ENCODE measurements at places on chromosomes 12 and 14.

- DNase-seq = no peak
Measured at GRCh38 chr12:24695657-24696329, 253.1 kb downstream of the BCAT1 start.

GRCh38 chr12:43011383-43011926 lies 421.9 kb upstream of the PRICKLE1 start:
- no peak for DNase-seq

GRCh38 chr12:6364044-6364374 lies 11.4 kb downstream of the SCNN1A start:
- no peak for DNase-seq

DNA sequence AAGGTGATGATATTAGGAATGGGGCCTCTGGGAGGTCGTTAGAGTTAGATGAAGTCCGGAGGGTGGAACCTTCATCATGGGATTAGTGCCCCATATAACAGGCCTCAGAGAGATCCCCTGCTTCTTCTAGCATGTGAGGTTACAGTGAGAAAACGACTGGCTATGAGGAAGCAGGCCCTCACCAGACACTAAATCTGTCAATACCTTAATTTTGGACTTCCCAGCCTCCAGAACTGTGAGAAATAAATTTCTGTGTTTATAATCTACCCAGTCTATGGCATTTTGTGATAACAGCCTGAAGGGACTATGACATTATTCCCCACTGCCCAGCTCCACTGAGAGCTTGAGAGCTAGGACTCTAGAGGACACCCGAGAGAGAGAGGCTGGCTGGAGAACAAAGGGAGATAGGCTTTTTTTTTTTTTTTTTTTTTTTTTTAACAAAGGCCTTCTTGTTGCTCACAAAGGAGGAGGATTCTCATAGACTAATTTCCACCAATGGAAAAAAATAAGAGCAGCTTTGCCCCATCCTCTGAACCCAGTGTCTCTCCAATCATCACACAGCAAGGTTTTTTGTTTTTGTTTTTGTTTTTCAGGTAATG lies 87.8 kb upstream of the EEA1 start:
- no peak for DNase-seq

GRCh38 chr12:115306380-115306779 lies 622.4 kb upstream of the TBX3 start:
- DNase-seq = no peak

- DNase-seq = no peak
Measured at GRCh38 chr12:88698471-88698870, 118.2 kb upstream of the KITLG start.

DNA sequence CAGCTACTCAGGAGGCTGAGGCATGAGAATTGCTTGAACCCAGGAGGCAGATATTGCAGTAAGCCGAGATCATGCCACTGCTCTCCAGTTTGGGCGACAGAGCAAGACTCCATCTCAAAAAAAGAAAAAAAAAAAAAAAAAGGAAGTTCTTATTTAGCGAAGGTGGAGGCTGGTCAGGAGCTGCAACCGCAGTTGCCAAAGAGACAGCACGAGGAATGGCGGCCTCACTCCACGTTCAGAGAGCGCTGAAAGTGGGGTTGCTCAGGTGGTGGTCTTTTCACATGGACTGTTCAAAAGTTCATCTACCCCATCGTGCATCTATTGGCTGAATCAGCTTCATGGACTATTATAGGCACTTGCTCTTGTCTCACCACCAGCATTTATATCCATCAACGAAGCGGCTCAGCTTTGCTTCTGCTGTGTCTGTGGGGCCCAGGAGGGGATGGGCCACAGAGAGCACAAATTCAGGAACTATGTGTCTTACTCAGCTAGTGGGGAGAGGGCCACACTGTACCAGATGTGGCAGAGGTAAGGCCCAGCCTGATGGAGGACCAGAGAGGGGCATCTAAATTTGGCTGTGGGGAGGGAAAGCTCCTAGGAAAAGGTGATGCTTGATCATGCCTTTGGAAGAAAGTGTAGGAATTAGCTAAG lies 27.3 kb downstream of the SLC25A47 start:
- no peak for DNase-seq
